ENCODE measurements at places on chromosomes 3 and 15.

DNA sequence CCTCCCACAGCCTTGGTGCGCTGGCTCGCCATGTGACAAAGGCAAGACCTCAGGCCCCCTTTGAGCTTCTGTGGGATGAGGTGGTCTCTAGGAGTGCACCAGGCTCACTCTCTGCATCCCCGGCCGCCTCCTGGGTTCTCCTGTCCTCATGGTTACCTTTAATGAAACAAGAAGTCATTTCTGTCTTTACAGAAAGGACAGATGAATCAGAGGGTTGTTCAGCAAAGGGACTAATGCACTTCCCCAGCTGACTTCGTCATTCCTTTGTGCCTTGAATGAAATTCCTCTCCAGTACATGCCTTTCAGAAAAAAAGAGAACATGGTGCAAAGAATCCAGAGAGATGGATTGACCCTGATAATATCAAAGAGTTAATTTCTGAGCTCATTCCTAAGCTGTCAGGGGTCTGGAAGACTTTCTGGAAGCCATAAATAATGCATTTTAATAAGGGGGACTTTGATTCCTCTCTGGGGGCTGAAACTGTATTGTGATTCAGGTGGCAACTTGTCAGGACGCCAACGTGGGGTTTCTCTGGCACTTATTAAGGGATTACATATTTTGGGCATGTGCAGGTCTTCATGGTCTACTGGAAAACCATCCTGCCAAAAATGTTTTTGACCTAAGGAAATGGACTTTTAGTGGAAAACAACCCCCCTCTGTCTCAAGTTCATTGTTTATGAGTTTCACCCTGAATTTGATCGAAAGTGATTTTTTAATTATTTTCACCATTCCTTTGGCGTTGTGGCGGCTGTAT is 122.7 kb downstream of the FBLN2 start:
- no peak for DNase-seq

DNA sequence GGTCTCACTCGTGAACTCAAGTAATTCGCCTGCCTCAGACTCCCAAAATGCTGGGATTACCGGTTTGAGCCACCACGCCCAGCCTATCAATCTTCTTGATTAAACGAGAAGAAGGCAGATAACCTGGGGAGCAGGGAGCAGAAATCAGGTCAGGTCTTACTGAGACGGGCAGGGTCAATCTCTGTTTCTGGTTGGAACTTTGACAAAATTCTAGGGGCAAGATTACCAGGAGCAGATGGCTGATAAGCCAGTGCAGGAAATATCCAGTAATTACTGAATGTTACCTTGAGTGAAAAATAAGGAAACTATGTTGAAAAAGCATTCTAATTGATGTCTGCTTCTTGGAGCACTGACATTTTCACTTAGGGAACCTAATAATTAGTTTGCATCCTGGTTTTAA is 24.4 kb upstream of the GOLM2 start:
- no peak for DNase-seq

GRCh38 chr3:10137178-10137577 is 4.4 kb upstream of the VHL start:
- DNase-seq, result no peak

DNA sequence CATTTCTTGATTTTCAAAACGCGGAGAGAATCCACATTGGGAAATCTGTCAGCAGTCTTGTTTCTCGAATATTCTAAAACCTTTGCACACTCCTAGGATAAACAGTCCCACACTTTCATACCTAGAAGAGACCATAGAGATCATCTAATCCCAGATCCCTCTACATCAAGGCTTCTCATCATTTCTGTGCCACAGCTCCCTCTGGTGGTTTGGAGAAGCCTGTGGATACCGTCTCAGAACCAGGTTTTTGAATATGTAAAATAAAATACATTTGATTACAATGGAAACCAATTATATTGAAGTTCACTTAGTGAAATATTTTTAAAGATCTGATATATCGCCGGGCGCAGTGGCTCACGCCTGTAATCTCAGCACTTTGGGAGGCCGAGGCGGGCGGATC is 211.9 kb upstream of the GOLGA6L4 start:
- no peak for DNase-seq

GRCh38 chr3:66303491-66303901 is 82.7 kb downstream of the SLC25A26 start:
- DNase-seq, result no peak

- no peak for DNase-seq
These were observed 8.8 kb downstream of the CRYBG3 start for GRCh38 chr3:97830638-97831037.

GRCh38 chr3:186502966-186503712 is 41.0 kb downstream of the CRYGS start:
- DNase-seq, result no peak

GRCh38 chr15:90812171-90812957 is 56.0 kb upstream of the FURIN start:
- no peak for DNase-seq

GRCh38 chr3:66038384-66038725 is 363 bp downstream of the MAGI1 start:
- DNase-seq, result no peak

DNA sequence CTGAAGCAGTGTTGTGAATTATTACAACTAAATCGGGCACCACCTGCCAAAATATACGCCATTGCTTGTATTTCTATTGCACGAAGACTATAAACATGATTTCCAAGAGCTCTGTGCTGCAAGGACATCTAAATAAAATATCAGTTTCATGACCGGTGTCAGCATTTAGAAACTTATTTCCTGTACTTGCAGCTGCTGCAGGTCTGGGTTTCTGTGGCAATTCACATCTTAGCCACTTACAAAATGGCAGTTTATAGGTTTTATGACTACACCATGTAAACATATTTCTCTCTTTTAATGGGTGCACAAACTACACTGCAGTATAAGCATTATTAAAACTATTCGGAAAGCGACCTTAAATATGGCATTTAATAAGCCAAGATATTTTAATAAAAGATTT is 359.4 kb downstream of the VPS13C start:
- no peak for DNase-seq

GRCh38 chr3:14561051-14561960 is 21.2 kb upstream of the GRIP2 start:
- no peak for DNase-seq

GRCh38 chr15:85759376-85759775 is 35.3 kb downstream of the KLHL25 start:
- no peak for DNase-seq

Data from GM18507 (cell line).